Fibroblast of villous mesenchyme (primary cell): ENCODE measurements at places on chromosomes 5 and 9. TPM values are rescaled to one million over a fixed set of nuclear protein-coding genes. Genes with fewer than 3 reads are reported as not detected.

DNA sequence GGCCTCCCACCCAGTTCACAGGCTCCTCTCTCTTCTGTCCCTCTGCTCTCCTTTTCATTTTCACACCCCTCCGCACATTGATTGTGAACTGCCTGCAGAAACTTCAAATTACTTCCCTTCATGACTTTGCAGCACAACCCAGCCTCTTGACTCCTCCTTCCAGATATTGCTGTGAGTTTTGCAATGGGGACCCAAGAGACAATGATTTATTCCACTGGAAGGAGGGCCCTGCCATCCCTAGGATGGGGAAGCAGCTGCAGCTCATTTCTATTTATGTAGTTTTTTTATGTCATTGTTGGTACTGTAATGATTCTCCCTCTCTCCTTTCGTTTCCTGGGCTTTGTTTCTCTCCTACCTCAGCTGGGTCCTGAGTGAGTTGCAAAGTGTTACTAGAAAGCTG is 364.9 kb downstream of the ICE1 start:
- no peak for DNase-seq

Gene STPG3
- total RNA-seq = not detected in 2 replicates

DNA sequence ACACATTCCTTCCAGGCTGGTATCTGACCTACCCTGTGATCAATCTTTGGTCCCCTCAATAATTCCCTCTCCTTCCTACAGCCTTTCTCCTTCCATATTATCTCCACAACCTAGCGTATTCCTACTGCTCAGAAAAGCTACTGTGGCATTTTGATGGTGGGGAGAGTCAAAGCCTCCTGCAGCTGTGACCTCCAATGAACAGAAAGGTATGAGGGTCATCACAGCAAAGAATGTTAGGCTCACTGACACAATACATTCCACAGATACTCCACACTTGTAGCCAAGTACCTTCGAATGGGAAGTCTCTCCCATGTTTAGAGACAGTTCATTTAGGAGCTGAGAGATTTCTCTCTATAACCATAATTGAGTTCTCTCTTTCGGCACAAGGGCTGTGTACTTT is 5.9 kb downstream of the FBN2 start:
- DNase-seq = no peak

Gene CFAP77
- total RNA-seq = under 0.01 TPM in 1 of 2 replicates, not detected in the other

Gene IFNA2
- total RNA-seq = not detected in 2 replicates

GRCh38 chr9:89889865-89890264 is 285.1 kb downstream of the GADD45G start:
- no peak for DNase-seq

DNA sequence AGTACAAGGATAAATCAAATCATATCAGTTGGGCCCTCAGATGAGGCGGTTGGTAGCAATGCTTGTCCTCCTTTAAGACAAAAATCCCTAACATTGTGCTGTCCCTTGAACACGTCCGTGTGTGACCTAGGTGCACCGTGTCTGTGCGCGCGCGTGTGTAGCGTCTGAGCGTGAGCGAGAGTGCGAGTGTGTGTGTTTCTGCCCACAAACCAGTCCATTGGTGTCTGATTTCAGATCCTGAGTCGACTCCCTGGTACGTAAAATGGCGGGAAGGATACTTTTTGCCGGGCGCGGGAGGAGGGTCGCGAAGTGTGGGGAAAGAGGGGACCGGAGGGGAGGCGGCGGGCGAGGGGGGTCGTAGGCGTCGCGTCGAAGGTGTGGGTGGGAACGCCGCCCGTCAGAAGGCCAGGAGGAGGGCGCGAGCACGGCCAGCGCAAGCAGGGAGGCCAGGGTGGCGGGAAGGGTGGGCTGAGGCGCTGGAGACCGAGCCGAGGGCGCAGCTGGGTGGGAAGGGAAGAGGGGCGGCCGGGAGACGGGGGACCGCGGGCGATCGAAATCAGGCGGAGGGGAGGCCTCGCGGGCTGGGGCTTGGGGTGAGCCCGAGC is 8.9 kb downstream of the OTP start:
- no peak for DNase-seq

DNA sequence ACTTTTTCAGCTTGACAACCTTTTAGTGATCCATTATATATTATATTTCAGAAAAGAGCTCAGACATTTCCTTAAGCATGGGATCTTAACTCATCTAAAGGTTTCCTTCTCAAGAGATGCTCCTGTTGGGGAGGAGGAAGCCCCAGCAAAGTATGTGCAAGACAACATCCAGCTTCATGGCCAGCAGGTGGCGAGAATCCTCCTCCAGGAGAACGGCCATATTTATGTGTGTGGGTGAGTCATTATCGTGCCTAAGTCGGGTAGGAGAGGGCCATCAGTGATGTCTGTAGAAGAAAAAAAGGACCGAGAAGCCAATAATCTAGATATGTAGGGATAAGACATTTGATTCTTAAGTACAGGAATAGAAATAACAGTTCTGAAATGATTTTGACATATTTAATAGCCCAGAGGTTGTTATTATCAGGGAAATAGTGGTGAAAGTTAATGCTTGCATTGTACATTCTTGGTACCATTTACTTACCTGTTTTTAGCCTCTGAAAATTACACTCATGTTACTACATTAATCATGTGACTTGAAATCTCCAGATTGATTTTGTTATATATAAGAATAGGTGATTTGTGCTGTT is 28.2 kb downstream of the MTRR start:
- peak; percentile 65 for DNase-seq

DNA sequence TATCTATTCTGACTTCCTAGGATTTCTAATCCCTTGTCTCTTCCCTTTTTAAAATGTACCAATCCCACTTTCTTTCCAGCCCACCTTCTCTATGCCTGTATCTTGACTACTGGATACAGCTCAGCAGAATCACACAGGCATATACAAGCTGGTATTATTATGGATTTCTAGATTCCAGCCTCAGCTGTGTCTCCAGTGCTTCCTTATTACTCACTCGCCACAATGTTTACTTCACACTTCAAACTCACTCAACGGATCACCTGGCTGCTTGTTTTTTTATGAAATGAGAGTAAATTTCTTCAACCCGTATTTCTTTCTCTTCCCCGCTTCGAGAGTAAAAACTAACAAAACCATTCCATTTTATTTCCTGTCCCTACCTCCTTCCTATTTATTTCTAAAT is 38.8 kb downstream of the CWC27 start:
- peak; percentile 53 for DNase-seq

DNA sequence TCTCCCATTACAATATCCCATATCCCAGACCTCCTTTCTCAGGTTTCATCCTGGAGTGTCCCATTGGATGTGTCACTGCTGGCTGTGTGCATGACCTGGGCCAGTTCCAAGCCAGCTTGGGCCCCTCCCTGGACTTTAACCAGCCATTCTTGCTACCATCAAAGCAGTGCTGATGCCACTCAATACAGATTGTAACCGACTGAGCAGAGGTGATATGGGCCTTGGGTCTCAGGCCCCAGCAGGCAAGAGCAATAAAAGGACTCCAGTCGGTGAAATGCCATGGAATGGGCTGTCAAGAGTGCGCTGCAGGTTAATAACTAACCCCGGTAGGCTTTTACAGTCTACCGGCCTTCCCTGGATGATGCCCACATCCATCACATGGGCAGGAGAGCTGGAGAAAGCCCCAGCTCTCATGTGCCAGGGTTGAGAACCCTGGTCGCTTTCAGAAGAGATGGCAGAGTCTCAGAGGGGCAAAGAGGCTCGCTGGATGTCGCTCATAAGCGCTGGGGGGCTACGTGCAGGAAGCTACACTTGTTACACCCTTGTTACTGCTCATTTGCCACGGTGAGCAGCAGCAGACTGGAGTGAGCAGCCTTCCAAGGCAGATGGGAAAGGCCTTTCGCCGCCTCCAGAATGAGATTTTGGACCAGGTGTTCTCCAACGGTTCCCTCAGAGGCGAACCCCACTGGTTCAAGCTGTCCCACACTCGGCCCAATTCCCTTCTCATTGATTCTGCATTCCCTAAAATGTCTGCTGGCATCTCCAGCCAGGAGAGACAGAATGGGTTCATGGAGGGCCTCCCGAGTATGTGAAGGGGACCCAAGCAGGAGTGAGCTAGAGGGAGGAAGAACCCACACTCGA is 13.2 kb downstream of the EPB41L4B start:
- no peak for DNase-seq

- DNase-seq = peak; percentile 6
Measured at GRCh38 chr5:157890836-157891597, 32.1 kb upstream of the CLINT1 start.

DNA sequence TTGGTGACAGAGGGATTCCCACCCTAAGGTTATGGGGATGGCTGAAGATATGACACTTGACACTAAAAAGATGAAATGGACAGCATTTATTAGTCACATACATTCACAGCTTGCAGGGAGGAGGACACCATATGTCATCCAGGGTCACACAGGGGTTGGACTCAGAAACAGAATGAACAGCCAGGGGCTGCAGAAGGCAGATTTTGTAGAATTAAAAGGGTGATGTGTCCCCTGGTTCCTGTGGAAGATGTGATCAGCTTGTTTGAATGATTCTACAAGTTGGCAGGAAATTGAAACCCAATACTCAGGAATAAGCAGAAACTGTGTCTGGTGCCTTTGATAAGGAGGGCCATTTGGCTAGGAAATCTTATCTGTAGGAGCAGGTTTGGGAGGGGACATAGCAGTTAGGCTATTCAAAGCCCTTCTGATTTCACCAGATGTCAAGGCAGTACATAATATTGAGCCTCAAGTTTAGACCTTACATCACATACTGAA is 102.3 kb upstream of the GRIN3A start:
- no peak for DNase-seq

Gene GRK6
- 24.2 and 26.4 TPM in 2 replicates for total RNA-seq

DNA sequence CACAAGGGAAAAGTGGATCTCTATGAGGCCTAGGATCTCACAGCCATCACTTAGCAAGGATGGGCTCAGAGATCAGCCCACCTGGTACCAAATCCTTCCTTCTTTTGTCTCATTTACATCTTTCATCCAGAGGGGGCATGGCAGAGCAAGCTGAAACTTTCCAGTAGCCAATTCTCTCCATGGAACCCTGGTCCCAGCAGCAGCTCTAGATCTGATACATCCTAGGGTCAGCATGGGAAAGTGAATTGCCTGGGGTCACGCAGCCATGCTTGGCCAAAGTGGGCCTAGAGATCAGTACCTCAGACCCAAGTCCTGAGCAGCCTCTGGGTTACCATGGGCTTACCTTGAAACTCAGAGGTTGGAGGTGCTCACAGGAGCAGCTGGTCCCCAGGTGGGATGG is 170.5 kb downstream of the GABBR2 start:
- no peak for DNase-seq

- peak; percentile 88 for DNase-seq
Measured at GRCh38 chr5:57476601-57477056, 6.0 kb downstream of the ACTBL2 start.

GRCh38 chr5:55481293-55481855 is 53.4 kb downstream of the PLPP1 start:
- DNase-seq = no peak

DNA sequence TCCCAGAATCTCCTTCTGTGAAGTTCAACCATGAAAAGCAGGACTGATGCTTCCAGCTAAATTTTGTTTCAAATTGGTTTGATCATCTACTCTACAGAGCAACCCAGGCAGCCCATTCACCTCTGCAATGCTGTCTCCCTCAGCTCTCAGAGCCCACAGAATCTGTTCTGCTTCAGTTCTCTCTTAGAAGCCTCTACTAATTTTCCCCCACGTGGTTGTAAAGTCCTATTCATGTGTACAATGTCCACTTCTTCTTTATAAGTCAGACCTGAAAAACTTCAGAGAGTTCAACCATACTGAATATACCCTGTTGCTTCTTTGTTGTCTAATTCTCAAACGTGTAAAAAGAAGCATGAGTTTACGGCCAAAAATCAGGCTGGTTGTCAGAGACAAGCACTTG is 21.3 kb upstream of the FAM13B start:
- no peak for DNase-seq

DNA sequence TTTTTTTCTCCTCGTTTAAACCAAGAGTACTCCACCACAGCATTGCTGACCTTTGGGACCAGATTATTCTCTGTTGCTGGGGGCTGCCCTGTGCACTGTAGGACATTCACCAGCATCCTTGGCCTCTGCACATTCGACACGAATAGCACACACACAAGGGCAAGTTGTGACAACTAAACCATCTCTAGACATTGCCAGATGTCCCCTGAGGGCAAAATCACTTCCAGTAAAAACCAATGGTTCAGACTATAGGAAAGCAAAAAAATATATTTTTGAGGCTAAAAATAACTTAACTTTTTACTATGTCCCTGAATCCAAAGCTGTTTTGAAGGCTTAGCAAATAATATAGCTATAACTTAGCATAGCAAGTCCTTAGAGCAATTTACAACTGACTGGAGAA is 65.9 kb downstream of the SEMA5A start:
- no peak for DNase-seq

DNA sequence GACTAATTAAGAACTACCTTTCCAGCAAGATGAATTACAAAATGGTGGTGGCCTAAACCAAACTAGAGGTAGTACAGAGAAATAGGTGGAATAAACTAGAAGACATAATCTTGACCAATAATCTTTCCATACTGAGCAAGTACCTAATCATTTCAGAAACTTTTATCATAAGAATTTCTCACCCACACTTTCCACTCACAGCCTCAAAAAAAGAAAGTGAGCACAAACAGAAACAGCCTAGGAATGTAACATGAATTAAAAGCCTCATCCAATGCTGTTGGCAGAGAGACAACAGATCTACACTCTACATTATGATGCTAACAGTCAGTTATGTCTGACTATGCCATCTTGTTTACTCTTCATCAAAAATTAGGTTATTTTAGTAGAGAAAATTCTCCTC is 1.3 kb downstream of the RNF38 start:
- DNase-seq = peak; percentile 33

- DNase-seq = no peak
Measured at GRCh38 chr5:10338686-10339057, 14.8 kb upstream of the MARCHF6 start.

Gene VCAN
- total RNA-seq = 490 and 730 TPM in 2 replicates

Gene GOLGA1
- total RNA-seq = 9.9 and 11.3 TPM in 2 replicates

GRCh38 chr9:72150661-72151060 is 1.4 kb downstream of the GDA start:
- no peak for DNase-seq

GRCh38 chr5:33237471-33237870 is 203.3 kb upstream of the TARS1 start:
- DNase-seq = no peak

Gene CER1
- not detected in 2 replicates for total RNA-seq

- DNase-seq = no peak
Measured at GRCh38 chr5:166503506-166503905, 1787.9 kb upstream of the WWC1 start.
